ENCODE measurements at places on chromosomes 3 and 15.

- no peak for DNase-seq
Measured at GRCh38 chr3:157070678-157070999, 89.3 kb downstream of the CCNL1 start.

DNA sequence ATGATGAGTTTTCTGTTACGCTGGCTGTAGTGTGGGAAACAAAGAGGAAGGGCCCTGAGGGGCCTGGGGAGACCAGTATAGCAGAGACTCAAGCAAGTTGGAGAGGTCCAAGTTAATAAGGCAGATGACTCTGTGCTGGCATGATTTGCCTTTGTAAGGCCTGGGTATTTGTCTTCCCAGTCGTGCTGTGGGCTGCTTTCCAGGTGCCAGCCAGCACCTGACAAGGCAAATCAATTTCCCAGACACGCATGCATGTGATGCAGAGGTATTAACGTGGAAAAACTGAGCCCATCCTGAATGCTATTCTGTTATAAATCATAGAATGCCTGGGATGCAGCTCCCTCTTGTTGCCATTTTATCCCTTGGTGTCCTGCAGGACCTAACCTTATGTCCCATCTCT lies 175.6 kb downstream of the MFSD1 start:
- DNase-seq, result no peak

DNA sequence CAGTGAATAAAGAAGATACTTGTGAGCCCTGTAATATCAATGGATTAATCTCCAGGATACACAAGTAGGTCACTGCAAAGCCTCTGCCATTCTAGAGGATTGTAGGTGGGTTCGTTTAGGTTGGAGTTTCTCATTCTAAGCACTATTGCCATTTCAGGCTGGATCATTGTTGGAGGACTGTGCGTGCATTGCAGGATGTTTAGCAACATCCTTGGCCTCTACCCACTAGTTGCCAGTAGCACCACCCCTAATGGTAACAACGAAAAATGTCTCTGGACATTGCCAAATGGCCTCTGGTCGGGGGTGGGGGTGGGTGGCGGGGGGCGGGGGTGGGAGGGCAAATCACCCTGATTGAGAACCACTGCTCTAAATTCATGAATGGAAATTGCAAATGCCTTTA lies 4.9 kb upstream of the IFT57 start:
- no peak for DNase-seq

- DNase-seq, result no peak
Measured at GRCh38 chr3:184078851-184079250, 18.0 kb upstream of the HTR3E start.

GRCh38 chr3:72800869-72801268 lies 47.4 kb downstream of the SHQ1 start:
- DNase-seq, result no peak

GRCh38 chr15:77656294-77656693 lies 23.6 kb upstream of the LINGO1 start:
- no peak for DNase-seq

GRCh38 chr15:63481105-63481810 lies 23.1 kb upstream of the USP3 start:
- no peak for DNase-seq

- no peak for DNase-seq
Measured at GRCh38 chr15:55241891-55242290, 45.1 kb upstream of the RSL24D1 start.

- no peak for DNase-seq
Measured at GRCh38 chr15:39586387-39587095, 5.7 kb downstream of the THBS1 start.

GRCh38 chr3:100993309-100993708 lies at the start of gene ABI3BP:
ABI3BP (minus strand) TSS chr3:100993421; CDS start chr3:100993384, 37 bp downstream.
- DNase-seq, result no peak

- DNase-seq, result no peak
Measured at GRCh38 chr3:73530022-73530396, 94.7 kb downstream of the PDZRN3 start.

DNA sequence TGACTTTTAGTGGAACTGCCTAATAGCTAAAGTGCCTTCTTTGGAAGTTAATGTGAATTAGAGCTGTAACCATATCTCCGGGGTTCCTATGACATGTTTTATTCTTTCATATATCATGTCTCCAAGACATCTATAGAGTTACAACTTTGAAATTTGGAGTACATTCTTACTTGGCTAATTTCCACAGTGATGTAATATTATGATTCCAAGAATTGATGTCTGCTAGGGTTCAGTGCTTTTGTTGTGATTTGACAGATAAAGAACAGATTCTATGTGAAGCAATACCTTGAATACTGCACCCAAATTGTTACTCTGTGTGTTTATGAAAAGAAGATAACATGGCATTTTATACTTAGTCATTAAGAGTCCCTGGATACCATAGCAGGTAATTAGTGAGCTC lies 934.3 kb downstream of the NTRK3 start:
- no peak for DNase-seq

GRCh38 chr3:10334459-10334858 lies 13.5 kb upstream of the SEC13 start:
- no peak for DNase-seq

GRCh38 chr15:41914411-41914810 lies 20.6 kb upstream of the SPTBN5 start:
- no peak for DNase-seq

Data from activated CD8-positive, alpha-beta memory T cell treated with anti-CD3 and anti-CD28 coated beads for 48 hours (primary cell).